ENCODE measurements at places on chromosomes 4 and X. TPM values are rescaled to one million over a fixed set of nuclear protein-coding genes. Genes with fewer than 3 reads are reported as not detected.

- DNase-seq: no peak
These were observed 701.8 kb upstream of the TENM3 start for GRCh38 chr4:181541396-181541795.

The PRPS2 gene
- 108 TPM for polyA plus RNA-seq

GRCh38 chrX:151030845-151031244 lies 47.7 kb downstream of the HMGB3 start:
- DNase-seq: no peak

GRCh38 chrX:96538104-96538725 lies 146.4 kb upstream of the DIAPH2 start:
- DNase-seq: no peak

The PABPC1L2A gene
- polyA plus RNA-seq: not detected

The CD38 gene
- polyA plus RNA-seq: 0.89 TPM

DNA sequence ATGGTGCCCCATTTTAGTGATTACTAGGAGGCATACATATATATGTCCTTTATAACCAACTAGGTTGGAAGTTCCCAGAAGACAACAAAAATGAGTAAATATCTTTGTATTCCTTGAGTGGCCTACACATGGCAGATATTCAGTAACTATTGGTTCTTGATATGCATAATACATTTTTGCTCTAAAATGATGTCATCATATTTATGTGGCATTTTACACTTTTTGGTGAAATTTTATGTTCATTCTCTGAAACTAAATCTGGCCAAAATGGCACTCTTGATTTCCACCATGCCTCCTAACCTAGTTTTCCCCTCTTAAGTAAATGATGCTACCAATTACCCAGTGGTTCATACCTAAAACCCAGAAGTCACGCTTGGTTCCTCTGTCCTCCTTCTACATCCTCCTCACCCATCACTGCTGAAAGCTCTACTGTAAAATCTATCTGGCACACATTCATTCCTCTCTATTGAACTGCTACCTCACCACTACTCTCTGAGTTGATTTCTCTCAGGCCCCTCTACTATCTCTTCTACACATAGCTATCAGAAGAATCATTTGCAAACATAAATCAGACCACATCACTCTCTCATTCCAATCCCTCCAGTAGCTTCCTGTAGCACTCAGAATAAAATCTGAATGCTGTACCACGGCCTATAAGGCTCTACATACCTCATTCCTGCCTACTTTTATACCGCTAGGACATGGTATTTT lies 13.4 kb downstream of the SLC10A7 start:
- DNase-seq: no peak

DNA sequence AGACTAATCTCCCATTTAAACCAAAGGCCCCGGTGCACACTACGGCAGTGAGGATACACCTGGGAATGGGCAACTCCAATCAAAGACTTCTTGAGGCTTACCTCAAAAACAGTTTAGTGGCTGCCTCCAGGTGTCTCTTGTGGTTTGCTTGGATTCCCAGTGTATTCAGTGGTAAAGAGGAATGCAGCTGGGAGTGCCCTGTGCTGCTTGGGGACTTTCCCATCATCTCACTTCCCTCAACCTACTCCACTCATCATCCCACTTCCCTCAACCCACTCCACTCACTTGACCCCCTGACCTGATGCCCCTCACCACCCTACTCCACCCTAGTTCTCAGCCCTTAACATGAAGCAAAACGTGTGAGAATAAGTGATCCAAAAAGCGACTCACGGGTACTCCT lies 177.3 kb upstream of the ETNPPL start:
- DNase-seq: no peak

DNA sequence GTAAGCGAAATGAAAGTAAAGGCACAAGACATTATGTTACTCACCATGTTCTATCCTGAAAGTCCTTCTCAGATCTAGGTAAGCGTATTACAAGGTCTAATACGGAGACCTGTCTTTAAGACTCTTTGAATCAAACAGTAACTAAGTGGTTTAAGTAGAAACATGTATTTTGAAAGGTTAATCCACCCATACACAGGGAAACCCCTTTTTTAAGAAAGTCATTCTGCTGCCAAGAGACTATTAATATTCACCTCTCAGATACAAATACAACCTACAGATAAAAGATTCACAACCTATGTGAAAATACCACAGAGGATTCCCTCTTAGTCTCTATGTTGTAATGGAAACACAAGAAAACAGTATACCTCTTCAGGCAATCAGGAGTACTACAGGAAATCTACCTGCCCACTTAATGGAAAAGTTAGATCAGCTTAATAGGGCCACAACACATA lies 63.2 kb upstream of the TNIP3 start:
- DNase-seq: no peak

DNA sequence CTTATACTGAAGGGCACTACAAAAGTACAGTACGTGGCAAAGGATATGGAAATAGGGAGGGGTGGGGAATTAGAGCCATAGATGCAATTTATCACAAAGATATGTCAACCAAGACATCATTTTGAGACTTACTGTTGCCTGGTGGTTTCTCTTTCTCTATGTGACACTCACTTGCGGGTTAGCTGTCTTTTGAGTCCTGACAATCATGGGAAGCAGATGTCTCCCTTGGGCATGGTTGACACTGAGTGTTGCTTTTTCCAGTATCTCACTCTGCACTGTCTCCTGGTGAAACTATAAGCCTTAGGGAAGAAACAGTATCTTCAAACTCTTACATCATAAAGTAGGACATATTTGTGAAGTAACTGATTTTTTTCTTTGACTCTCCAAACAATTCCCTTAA lies 383.5 kb upstream of the LCORL start:
- DNase-seq: no peak

The SPATA4 gene
- 1.1 TPM for polyA plus RNA-seq

The ZNF157 gene
- 1.2 TPM for polyA plus RNA-seq

DNA sequence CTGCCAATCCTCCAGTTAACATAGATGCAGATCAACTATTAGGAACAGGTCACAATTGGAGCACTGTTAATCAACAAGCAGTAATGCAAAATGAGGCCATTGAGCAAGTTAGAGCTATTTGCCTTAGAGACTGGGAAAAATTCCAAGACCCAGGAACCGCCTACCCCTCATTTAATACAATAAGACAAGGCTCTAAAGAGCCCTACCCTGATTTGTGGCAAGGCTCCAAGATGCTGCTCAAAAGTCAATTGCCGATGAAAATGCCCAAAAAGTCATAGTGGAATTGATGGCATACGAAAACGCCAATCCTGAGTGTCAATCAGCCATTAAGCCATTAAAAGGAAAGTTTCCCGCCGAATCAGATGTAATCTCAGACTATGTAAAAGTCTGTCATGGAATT lies 20.5 kb upstream of the TRIM61 start:
- DNase-seq: no peak

The TRIM60 gene
- 0.11 TPM for polyA plus RNA-seq

GRCh38 chr4:164438321-164438720 lies 315.6 kb upstream of the SMIM31 start:
- no peak for DNase-seq

DNA sequence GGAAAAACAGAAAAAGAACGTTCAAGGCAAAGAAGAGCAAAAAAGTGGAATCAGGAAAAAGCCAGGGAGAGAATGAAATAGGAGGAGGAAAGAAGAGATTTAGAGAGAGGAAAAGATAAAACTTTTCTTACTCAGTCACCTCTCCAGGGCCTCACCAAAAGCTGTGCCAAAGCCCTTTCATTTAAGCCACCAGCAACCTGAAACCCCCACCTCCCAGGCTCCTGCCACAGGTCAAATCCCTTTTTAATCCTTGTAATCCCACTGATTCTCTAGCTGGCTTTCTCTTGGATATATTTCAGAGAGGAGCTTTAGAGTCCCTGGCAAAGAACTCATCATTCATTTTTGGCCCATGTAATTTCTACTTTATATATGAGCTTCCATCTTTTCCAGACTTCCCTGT lies 25.7 kb upstream of the XIAP start:
- no peak for DNase-seq

DNA sequence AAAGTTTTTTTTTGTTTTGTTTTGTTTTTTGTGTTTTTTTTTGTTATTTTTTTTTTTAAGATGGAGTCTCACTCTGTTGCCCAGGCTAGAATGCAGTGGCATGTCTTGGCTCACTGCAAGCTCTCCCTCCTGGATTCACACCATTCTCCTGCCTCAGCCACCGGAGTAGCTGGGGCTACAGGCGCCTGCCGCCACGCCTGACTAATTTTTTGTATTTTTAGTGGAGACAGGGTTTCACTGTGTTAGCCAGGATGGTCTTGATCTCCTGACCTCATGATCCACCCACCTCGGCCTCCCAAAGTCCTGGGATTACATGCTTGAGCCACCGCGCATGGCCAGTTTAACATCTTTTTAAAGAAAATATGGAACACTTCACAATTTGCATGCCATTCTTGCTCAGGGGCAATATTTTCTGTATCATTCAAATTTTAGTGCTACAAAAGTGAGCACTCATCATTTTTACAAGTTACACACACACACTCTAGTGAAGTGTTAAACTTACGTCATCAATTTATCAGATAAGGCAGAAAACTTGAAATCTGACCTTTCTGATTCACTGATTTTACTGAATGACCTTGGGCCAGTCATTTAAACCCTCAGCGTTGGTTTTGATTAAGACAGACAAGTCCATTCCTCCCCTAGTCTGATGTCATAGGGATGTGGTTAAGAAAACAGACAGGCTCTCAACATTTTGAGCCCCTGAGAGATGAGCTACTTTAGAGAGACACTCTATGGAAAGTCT lies 61.2 kb downstream of the TRIM2 start:
- DNase-seq: no peak

GRCh38 chr4:12747154-12747553 lies 737.0 kb downstream of the RAB28 start:
- no peak for DNase-seq
